Nucleus accumbens (tissue), 56 donors: ENCODE measurements at places on chromosomes 7 and 10.

DNA sequence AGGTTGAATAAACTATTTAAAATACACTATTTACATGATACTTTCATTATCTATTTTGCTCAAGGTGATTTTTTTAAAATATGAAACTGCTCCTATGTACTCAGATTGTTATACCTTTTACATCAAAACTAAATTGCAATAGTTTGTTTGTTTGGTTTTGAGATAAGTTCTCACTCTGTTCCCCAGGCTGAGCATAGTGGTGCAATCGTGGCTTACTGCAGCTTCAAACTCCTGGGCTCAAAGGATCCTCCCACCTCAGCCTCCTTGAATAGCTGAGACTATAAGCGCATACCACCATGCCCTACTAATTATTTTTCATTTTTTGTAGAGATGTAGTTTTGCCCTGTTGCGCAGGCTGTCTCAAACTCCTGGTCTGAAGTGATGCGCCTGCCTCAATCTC is 12.7 kb downstream of the TAS2R60 start:
- no peak for DNase-seq

GRCh38 chr10:29650552-29650944 is 15.8 kb upstream of the SVIL start:
- DNase-seq = no peak

GRCh38 chr7:145860809-145861208 is 255.8 kb upstream of the CNTNAP2 start:
- no peak for DNase-seq

- no peak for DNase-seq
These were observed 327.3 kb downstream of the HTR7 start for GRCh38 chr10:90530521-90530920.

- no peak for DNase-seq
These were observed 81.1 kb downstream of the PRTFDC1 start for GRCh38 chr10:24871011-24871935.

DNA sequence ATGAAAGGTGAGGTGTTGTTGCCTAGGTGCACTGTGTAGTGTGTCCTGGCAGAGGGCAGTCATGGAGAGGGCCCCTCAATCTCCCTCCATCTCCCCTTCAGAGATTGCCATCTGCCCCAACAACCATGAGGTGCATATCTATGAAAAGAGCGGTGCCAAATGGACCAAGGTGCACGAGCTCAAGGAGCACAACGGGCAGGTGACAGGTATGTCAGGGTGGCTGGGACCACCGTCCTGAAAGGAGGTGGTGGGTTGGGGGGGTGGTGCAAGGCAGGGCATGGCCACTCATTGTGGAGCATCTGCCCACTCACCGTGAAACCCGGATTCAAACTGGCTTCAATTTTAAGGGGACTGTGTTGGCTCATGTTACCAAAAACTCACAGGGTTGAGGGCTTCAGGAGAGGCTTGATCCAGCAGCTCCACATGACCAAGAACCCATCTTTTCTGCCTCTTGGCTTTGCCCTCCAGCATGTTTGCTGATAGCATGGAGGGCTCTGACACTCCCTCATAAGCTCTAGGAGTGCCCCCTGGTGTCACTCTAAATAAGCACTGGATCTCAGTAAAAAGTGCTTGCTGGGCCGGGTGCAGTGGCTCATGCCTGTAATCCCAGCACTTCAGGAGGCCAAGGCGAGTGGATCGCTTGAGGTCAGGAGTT is 12.2 kb downstream of the ARPC1B start:
- no peak for DNase-seq

DNA sequence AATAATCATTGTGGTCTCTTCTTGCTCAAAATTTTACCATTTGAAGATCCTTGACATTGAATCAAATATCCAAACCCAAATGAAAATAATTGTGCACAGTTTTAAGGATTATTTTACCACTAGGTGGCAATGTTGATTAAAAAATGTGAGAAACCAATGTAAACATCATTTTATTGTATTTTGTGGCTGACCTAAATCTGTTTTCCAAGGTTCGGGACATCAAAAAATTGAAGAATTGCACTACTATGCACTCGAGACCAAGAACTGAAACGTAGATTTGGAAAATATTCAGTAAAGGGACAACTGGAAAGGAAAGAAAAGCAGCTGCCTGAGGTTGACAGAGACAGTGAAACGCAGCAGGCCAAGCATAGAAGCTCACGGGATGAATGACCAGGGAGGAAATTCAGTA is 259.3 kb downstream of the SNX13 start:
- DNase-seq = no peak

DNA sequence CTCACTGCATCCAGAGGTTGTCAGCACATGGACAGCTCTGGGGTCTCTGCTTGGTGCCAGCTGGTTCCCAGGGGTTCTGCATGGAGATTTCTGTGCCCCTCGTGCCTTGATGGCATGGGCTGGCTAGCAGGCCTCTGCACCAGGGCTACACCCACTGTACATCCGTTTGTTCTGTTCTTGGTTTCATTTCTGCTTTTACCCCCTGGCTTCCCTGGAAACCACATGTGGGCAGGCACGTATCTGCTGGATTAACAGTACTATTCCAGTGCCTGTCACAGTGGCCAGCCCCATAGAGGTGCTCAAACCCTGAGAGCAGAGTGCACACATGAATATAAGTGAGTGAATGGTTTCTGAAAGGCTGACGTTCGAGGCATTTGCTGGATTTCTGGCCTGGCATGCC is 207.2 kb upstream of the GPR26 start:
- no peak for DNase-seq

- no peak for DNase-seq
These were observed 904 bp downstream of the R3HCC1L start for GRCh38 chr10:98135222-98135899.

- DNase-seq = no peak
These were observed 1080.1 kb upstream of the SORCS1 start for GRCh38 chr10:108244443-108245228.

DNA sequence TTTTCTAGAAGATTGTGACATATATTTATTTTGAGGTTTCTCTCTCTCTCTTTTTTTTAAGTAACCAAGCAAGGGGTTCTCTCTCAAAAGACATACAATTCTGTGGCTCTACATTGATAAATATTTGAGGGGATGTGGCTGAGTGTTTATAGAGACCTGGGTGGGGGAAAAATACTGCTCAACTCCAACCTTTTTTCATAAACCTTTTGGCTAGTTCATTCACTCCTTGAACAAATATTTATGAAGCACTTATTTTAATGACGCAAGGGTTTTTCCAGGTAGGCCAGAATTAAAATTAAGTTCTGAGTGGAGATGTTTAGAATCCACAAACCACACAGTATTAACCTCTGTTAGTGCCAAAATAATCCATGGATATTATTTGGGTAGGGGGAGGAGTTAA is 100.2 kb downstream of the PTPRE start:
- DNase-seq = no peak

GRCh38 chr7:132541656-132542055 is 34.6 kb downstream of the PLXNA4 start:
- no peak for DNase-seq

- no peak for DNase-seq
These were observed 59.3 kb downstream of the CYP2C9 start for GRCh38 chr10:94997741-94998174.

DNA sequence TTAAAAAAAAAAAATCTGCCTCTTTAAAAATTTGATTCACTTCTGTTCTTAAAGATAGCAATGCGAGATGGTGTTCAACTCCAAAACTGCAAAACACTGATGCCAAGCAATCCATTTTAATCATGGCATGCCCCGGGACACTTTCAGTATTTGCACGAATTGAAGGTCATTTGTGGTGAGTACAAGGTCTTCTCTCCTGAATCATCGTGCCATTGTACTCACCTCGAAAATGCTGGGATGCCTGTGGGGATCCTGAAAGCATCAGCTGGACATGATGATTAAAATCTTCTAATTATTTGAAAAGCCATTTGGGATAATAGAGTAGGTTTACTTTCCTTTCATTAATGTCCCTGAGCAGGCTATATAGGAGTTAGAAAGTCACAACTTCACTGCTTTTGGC is 125.1 kb upstream of the NRP1 start:
- no peak for DNase-seq

GRCh38 chr7:110326966-110327365 is 764.0 kb upstream of the LRRN3 start:
- no peak for DNase-seq

DNA sequence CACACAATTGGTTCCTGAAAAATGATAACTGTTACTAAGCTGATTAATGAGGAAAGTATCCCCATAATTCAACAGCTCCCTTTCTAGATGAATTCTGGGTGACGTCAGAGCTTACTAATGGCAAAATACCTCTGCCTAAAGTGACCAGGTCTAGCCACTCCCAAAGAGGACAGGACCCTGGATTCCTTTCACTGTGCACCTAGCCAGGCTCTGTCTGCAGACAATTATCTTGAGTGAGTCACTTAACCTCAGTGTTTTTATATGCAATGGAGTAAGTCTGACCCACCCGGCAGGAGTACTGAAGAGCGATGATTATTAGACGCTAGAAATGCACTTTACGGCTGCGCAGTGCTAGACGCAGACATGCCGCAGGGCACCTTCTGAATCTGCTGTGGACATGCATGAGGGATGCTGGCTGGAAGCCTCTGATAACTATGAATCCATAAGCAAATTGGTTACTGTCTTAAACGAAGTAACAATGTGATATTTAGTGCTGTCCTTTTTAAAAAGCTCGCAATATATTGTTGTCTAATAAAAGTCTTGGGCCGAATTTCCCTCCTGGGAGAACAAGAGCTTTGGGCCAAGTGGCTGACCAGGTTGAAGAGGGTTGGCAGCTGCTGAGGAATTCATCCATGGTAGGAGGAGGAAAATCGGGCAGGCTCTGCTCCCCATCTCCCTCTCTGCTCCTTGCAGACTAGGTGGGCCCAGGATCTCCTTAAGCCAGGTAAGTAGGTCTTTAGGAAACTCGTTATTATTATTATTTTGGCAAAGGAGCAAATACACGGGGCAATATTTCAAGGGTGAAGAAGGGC is 4.6 kb upstream of the INPP5A start:
- no peak for DNase-seq

DNA sequence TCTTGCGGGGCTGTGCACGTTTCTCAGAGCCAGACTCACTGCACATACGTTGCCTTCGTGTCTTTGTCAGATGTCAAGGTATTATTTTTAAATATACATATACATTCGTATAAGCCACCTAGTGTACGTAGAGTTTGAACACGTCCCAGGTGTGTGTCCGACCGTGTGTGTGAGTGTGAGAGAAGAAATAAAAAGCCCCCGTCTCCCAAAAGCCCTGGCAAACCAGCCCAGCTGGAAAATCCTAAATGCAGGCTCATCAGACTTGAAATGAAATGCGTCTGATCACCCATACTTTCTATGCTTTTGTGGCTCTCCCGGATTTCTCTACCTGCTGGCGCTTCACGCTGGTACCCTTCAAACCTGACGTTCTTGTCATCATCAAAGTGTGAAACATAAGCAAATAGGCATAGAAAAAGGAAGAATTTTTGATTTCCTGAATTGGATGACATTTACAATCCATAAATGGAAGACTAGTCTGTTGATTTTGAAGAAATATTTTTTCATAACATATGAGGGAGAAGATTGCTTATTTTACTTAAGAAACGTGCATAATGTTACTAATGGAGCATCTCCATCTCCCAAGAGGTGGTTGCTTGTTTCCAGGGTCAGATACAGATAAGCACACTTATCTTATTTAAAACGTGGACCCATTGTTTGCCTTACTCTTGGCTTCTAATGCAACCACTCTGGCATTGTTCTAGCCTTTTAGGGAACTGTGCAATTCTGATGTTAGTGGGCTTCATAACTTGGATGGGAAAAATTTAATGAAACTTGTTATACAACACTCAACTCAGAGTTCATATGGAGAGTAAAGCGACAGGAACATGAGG is 971 bp downstream of the PRKG1 start:
- no peak for DNase-seq

- DNase-seq = no peak
These were observed 237.3 kb upstream of the AGK start for GRCh38 chr7:141313896-141314295.

GRCh38 chr7:69617364-69617763 is 19.1 kb downstream of the AUTS2 start:
- DNase-seq = no peak

DNA sequence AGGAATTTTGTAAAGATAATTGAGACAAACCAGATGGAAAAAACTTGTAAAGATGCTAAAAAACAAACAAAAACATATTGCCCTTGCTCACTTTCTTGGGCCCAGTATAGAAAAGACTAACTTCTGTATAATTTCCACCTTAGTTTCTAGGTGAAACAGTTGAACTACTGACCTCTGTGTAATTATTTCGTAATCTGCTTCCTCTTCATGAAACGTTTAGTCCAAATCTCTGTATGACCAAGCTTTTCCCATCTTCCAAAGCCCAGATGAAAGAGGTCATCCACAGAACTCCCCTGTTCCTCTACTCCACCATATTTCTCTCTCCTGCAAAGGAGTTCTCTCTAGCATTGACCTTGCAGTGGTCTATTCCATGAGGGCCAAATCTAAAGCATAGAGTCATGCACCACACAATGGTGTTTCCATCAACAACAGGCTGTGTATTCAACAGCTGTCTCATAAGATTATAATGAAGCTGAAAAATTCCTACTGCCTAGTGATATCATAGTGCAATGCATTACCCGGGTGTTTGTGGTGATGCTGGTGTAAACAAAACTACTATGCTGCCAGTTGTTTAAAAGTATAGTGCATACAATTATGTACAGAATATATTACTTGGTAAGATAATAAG is 647.6 kb downstream of the TNS3 start:
- no peak for DNase-seq

GRCh38 chr10:30000802-30001571 is 58.4 kb downstream of the JCAD start:
- no peak for DNase-seq

DNA sequence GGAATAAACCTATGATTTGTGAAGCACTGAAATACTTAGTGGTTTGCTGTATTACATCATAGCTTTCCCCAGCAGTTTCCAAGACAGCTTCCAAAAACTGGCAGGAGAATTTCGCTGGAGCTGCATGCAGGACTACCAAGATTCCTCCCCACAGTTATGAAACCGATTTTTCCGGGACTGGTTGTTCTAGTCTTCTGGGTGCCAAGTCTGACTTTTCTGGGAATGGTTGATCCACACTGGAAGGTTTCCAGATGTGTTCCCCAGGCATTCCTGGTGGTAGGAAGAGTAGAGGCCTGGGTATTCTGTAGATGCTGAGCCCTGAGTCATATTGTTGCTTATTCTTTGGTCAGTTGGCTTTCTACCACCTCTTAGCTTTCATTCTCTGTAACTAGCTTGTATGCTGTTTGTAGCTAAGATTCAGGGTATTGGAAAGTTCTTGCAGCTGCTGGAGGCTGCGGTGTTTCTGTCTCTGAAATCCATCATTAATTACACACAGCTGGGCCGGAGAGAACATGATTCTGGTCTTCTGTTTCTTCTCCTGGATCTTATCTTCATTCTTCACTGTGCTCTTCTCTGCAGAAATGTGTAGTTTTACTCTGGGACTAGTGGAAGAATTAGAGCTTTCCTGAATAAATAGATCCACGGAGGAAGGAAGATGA is 6.3 kb downstream of the ABCC2 start:
- DNase-seq = no peak

GRCh38 chr7:95246831-95247370 is 77.4 kb downstream of the PON1 start:
- DNase-seq = peak; percentile 51

DNA sequence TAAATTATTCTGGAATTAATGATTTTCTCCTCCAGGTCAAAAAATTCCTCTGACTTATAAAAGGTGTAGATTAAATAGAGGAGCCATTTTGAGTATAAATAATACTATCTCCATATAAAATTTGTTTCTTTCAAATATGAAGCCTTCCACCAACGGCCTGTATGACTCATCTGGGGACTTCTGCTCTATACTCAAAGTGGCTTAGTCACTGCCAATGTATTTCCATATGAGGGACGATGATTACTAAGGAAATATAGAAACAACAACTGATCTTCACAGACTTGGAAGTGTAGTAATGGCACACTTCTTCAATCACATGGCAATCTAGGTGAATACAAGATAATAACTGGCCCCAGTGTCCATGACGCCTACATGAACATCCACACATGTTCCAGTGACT is 335.6 kb upstream of the HGF start:
- DNase-seq = no peak
